ENCODE measurements at places on chromosomes 5 and 9.

DNA sequence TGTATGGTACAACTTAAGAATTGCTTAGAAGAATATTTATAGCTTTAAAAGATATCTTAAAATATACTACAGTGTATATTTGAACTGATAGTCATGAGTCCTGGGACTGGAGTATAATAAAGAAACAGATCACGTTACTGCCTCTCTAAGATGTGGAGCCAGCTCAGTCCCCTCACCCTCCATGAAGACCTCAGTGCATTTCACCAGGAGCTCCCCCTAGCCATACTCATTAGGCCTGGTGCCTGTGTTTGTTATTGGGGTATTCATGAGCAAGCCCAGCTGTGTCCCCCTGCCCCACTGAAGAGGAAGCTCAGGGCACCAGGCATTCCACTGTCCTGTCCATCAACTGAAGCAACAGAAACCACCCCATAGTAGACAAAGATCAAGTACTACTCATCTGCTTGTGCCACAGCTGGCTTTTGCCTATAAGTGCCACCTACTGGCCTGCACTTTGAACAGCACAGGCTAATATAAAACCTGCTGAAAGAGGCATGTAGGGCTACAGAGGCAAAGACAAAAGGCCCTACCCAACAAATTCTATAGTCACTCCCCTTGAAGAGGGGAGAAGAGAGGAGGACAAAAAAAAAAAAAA, 850.2 kb upstream of the NUDT12 start:
- no peak for DNase-seq

DNA sequence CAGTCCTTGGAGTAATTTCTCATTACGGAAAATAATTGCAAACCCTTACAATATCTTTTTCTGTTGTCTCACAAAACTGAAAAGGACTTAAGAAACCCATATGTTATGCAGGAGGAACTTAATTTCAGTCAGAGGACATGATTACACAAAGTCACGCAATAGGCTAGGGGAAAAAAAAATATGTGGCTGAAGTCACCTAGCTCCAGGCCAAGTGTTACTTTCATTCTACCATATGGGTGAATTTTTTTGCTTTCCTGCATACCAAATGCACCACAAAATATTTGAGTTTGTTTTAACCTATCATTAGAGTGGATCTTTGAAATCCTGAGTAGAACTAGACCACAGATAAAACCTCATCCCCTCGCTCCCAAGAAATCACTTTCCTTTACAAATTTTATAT, 523.5 kb downstream of the CAAP1 start:
- DNase-seq = no peak

GRCh38 chr5:154756868-154757813, 2.0 kb downstream of the LARP1 start:
- peak; percentile 46 for DNase-seq

DNA sequence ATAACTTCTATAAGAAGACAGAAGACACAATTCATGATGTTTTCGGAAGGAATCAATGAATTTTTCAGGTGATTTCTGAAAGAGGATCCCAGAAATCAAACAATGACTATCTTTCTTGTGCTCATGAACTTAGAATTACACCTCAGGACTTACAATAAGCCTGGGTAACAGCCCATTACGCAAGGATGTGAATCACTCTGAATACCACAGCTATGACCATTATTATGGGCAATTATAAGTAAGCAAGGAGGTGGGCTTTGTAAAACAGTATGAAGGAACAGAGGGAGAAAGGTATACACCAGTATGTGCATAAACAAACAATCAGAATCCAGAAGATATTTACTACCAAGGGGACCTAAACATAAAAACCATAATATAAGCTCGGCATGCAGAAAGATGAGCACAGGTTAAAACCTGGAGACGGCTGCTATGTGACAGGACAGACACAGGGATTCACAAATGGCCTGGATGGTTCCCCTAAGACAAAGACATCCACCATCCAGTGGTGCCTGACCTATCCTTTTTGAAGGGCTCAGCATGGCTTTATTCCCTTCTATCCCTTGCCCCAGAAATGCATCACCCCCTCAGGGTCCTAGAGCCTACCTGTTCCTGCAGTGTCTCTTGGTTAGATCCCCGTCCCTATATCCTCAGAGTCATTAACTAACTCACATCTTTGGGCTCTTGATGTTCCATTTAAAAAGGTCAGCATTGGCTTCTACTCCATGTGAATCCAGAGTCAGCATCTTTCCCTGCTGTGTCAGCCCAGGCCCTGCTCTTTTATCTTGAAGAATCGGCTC, 21.8 kb upstream of the PPP2CA start:
- DNase-seq = no peak

- no peak for DNase-seq
Measured at GRCh38 chr5:79774171-79774854, 84.7 kb downstream of the CMYA5 start.

GRCh38 chr9:20048985-20049384, 260.1 kb upstream of the SLC24A2 start:
- no peak for DNase-seq

- DNase-seq = no peak
Measured at GRCh38 chr5:179377421-179378115, 32.3 kb upstream of the ADAMTS2 start.

- DNase-seq = no peak
Measured at GRCh38 chr9:130490981-130491380, 46.2 kb downstream of the ASS1 start.

DNA sequence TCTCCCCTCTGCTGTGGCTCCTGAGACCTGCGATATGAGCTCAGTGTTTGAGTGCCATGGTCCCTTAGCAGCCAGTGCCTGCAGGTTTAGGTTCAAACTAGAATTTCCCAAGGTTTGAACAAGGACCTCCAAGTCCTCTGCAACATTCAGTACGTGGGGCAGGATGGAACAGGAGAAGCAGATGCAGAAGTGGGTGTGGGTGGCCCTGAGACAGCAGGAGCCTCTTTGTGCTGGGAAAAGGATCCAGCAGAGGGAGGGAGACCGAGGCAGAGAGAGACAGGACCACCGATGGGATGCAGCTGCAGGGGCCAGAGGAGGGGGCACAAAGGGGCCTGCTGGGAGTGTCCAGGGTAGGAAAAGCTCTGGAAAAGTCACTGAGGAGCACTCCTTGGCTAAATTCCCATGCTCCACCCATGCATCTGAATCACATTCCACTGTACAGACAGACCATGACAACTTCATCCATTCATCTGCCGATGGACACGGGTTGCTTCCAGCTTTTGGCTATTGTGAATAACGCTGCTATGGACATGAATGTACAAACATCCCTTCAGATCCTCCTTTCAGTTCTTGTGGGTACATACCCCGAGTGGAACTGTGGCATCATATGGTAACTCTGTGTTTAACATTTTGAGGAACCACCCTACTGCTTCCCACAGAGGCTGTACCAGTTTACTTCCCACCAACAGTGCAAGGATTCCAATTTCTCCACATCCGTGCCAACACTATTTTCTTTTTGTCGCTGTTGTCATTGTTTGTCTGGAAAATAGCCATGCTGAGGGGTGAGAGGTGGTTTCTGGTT, 26.7 kb upstream of the SUSD3 start:
- no peak for DNase-seq

DNA sequence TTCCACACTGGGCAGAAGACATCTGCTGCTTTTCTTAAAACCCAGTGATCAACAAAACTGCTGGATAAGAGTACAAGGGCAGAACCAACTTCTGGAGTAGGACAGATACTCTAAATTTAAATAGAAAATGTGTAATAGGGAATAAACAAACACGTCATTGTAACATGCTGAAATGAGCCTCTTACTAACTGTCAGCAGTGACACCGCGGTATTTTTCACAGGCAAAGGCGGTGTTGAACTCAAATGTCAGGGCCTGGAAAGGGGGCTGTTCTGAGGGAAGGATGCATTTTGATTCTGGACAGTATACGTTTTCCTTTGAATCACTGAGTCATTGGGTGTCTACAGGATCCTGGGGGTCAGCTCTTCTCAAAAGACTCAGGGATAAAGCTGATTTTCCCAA, 73.5 kb downstream of the OTULIN start:
- no peak for DNase-seq

- DNase-seq = no peak
Measured at GRCh38 chr9:26159575-26160392, 481.5 kb upstream of the TUSC1 start.

DNA sequence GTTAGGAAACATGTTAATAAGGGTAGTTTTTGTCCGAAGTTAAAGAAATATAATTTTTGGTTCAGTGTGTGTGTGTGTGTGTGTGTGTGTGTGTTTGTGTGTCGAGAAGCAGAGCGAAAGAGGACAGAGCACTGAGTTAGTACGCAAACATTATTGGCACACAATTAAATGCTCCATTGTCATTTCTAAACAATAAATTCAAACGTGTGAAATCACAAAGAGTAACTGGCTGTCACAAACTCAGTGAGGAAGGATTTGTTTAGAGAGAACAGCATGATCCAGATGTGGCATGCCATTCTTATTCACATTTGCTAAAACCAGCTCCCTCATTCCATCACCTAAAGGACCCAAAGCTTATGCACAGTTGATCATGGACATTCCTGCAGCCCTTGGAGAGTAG, 970.8 kb downstream of the DTWD2 start:
- no peak for DNase-seq

GRCh38 chr5:11869203-11869602, 35.0 kb downstream of the CTNND2 start:
- no peak for DNase-seq

GRCh38 chr9:15372455-15372854, 50.2 kb upstream of the SNAPC3 start:
- no peak for DNase-seq

DNA sequence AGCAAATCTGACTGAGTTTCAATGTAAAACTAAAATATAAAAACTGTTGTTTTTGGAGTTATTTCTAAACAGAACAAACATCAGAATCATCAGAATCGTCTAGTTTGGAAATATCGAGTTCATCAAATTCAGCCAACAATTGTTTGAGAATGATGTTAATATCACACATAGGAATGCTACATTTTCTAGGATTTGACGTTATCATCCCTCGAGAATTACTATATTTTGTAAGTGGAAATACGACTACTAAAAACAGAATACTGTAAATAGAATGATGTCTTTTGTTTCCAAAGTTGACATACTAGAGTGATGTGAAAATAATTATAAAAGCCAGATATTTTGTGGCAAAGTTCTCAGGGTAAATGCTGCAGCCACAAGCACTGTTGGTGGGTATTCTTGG, 805.9 kb downstream of the TLE1 start:
- DNase-seq = no peak

DNA sequence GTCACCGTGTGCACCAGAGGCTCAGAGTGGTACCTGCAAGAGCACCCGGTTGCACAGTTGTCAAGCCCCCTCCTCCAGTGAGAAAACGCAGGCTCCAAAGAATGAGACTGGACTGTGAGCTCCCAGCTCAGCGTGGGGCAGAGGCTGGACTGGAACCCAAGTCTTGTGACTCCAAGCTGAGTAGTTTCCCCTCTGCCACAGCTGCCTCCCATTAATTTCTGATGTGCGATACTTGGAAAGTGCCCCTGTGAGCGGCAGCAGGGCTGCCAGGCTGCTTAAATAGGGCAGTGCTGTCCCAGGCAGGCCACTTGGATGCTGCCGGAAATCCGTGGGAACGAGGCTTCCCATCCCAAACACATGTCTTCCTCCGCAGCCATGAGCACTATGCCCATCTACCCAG, 62.2 kb upstream of the ANGPTL2 start:
- DNase-seq = no peak

GRCh38 chr5:978054-978453, 30.5 kb upstream of the NKD2 start:
- no peak for DNase-seq

- DNase-seq = no peak
Measured at GRCh38 chr5:65861830-65862241, 64.5 kb upstream of the ERBIN start.

GRCh38 chr5:146799671-146800070, 78.9 kb downstream of the PPP2R2B start:
- DNase-seq = no peak

DNA sequence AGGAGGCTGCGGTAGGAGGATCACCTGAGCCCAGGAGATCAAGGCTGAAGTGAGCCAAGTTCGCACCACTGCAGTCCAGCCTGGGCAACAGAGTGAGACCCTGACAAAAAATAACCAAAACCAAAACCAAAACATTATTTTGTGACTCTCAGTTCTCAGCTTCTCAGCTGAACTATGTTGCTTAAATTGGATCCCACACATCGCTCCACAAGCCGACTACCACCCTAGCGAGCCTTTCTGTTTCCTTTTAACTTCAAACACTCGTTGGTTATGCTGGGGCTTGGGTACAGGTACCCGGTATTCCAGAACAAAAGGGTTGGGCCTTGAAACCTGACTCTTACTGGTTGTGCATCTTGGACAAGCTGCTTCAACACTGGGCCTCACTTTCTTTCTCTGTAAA, 3.8 kb upstream of the PTGS1 start:
- no peak for DNase-seq

DNA sequence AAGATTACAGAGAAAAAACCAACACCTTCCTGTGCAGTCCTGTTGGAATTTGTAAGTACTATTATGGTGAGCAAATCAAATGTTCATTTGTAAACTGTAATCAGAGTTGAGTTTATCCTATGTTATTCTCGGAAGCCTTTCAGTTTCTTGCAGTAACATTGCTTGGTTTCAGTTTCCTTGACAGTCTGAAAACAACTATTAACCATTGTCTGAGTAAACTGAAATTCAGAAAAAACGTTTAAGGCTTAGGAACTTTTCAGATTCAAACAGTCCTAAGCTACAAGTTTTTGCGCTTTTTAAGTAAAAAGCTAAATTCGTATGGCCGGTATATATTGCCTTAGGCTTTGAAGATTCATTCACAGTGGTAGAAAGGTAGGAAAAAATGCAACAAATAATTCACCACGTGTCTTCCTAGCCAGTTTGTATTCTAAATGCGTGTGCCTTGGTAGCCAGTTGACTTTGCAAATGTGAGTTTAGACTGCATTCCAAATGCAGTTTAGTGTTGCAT, 2.5 kb downstream of the GPBP1 start:
- no peak for DNase-seq

DNA sequence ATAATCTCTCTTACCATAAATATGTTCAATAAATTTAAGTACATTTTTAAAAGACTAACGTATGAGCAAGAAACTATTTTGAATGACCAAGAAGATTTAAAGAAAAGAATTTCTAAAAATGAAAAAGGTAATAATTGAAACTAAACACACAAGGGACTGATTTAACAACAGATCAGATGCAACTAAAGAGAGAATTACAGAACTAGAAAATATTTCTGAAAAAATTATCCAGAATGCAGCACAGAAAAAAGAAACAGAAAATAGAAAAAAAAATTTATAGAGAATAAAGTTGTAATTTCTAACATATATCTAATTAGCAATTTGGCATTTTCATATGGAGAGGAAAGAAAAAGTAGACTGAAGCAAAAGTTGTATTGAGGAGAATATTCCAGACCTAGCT, 269.3 kb downstream of the TLE1 start:
- DNase-seq = no peak

- no peak for DNase-seq
Measured at GRCh38 chr5:159178978-159179377, 30.4 kb downstream of the RNF145 start.

DNA sequence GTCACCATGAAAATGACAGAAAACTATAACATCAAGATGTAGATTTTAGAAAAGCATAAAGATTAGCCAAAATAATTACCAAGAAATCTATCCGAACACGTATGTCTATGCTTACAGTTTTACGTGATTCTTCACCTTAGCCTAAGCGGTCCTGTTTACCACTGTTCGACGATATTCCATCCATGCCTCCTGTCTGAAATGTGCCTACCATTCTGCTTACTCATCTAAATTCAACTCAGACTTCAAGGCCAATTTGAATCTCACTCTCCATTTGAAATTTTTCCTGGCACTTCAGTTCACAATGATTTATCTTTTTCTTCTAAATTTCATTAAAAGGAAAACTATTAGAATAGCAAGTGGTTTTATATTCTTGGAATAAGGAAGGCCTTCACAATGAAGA, 15.4 kb downstream of the ZDHHC21 start:
- DNase-seq = no peak

Measured in stimulated activated CD4-positive, alpha-beta T cell treated with anti-CD3 and anti-CD28 coated beads, Interleukin-1b, Interleukin-23, amount 100 ng/mL, for 1 hour (primary cell).